ENCODE measurements at places on chromosomes 6 and 20.
A peak's percentile ranks its signal among the peaks of the same experiment; 100 is the strongest.

- DNase-seq, result no peak
These were observed 55.5 kb downstream of the REV3L start for GRCh38 chr6:111427341-111428116.

GRCh38 chr6:141532211-141532610, 600.5 kb upstream of the GJE1 start:
- no peak for DNase-seq

DNA sequence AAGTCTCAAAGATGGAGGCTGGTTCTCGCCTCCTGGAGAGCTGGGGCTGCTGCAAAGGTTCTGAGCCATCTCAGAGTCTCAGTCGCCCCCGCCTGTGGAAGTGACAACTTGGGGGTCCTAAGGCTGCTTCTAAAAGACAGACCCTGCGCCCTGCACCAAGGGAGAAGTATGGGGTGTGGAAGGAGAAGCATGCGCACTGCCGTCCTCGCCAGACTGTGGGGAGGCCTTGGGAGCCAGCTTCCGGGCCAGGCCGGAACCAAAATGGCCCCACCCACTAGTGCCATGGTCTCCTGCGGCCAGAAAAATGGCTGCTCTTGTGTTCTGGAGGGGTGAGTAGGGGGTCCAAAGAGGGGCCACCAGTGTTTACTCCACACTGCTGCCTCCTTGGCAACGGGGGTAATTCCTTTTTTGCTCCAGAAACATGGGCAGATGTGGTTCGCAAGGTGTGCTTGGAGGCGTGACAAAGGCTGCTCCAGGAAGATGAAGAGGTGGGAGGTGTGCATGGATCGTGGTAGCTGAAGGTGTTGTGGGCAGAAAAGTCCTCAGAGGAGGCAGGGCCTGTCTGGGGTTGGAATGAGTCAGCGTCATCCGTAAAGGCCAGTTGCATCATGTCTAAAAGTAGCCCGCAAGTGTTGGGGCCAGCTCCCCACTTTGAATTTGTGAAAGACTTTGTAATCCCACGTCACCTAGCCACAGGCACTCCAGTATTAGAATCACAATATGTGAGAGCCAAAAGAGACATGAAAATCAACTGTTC, 329.8 kb upstream of the SOX4 start:
- DNase-seq, result no peak

- no peak for DNase-seq
These were observed 339.0 kb downstream of the SYNE1 start for GRCh38 chr6:152298055-152298647.

- DNase-seq, result no peak
These were observed 156.7 kb upstream of the CCN2 start for GRCh38 chr6:132107896-132108295.

DNA sequence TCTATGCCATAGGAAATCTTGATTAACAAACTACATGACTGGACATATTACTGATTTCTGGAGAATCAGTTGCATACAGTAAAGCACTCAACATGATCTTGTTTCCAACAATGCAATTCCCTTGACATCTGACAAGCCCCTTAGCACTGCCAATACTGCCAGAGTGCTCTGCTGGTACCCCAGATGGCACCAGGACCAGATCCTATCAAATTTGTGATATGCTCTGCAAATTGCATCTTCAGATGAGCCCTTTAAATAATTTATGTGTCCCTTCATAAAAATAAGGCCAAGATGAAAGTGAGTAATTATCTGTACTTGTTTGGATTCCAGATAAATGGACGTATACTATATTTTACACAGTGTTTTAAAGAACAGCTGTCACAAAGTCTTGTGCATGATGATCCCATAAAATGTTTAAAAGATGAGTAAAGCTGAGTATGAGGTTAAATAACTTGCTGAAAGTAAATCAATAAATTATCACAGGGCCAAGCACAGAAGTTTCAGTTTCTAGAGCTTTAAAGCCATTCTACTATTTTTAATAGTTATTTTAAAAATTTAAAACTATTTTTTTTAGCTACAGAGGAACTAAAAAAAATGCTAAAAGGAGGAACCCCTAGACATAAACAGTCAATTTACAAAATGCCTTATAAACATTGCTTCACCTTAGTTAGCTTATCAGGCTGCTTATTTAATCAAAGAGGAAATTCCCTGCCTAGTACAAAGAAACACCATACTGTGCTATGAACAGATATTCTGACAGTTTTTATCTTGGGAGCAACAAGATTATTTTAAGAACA, 42.1 kb downstream of the NUDT3 start:
- DNase-seq, result no peak

DNA sequence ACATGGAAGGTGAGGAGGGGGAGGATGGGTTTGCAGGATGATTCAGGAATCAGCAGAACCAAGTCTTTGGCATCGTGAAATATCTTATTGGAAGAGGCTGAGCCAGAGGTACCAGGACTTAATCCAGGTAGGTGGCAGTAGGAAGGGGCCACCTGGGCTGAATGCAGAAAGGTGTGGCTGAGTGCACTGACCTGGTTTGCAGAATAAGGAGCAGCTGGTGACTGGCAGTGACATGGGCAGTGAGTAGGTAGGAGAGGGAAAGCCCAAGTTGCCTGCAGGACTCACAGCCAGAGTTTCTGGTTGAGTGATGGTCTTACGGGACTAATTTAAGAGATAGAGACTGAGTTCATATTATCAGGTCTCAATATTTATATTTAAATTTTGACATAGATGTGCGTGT, 1.1 kb upstream of the PBOV1 start:
- no peak for DNase-seq

GRCh38 chr6:140354296-140354695, 979.8 kb upstream of the CITED2 start:
- no peak for DNase-seq

- no peak for DNase-seq
These were observed 314.1 kb downstream of the CD83 start for GRCh38 chr6:14431385-14432330.

DNA sequence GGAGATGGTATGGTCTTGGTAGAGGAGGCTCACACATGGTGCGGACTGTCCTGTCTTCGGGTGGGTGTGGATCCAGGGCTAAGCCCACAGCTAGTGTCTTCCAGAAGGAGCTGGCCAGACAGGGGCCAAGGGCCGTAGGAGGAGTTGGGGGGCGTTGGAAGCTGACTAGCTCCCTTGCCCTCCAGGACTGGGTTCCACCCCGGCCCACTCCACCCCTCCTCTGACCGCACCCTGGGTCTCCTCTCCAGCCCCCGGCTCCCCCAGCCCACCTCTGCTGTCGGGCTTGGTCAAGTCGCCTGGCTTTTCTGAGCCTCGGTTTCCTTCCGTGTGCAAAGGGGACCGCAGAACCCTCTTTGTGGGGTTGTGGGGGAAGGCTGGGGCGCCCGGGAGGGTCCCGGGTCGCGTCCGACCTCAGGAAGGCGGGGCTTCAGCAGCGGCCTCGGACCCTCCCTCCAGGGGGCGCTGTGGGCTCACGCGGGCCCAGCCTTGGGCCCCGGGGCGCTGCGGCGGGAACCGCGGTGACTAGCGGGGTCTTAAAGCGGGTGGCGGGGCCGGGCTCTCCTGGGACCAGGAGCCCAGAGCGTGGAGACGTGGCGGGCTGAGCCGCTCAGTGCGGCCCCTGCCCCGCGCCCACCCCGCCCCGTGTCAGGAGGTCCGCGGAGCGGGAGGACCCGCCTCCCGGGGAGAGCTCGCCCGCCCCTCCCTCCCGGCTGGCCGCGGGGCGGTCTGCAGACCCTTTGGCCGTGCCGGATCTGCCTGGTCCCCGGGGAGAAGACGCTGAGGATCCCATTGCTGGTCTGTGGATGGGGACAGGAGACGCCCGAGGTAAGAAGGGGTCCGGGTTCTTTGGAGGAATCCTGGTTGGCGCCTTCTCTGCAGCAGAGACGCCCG, 5.4 kb downstream of the NPBWR2 start:
- DNase-seq, result peak; percentile 91

GRCh38 chr20:34177052-34177451, 64.2 kb upstream of the ASIP start:
- no peak for DNase-seq

DNA sequence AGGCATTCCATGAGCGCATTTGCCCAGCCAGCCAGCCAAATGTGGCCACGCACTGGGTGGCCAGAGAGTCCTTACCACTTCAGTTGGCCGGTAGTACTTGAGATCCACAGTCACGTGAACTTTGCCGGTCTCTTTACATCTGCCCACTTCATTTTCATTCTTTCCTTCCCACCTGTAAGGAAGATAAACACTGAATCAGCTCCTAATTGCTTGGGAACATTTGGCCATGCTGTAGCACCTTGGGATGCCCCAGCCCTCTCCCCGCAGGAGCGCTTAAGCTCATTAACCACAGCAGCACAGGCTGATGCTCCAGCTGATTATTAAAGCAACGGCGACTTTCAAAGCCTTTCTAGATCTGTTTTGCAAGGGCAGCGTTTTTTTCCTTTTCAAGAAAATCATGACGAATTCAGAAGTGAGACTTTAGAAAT, 116.6 kb downstream of the FOXC1 start:
- DNase-seq, result no peak
